Stimulated activated CD4-positive, alpha-beta T cell treated with anti-CD3 and anti-CD28 coated beads, Interleukin-15, amount 100 ng/mL, for 1 hour (primary cell): ENCODE measurements at places on chromosomes 6 and 20.

GRCh38 chr6:29487660-29488059, at the start of gene MAS1L:
MAS1L (minus strand) TSS chr6:29487956; CDS start chr6:29487902, 54 bp downstream.
- no peak for DNase-seq

GRCh38 chr20:36045373-36045714, 77.0 kb downstream of the CNBD2 start:
- no peak for DNase-seq

DNA sequence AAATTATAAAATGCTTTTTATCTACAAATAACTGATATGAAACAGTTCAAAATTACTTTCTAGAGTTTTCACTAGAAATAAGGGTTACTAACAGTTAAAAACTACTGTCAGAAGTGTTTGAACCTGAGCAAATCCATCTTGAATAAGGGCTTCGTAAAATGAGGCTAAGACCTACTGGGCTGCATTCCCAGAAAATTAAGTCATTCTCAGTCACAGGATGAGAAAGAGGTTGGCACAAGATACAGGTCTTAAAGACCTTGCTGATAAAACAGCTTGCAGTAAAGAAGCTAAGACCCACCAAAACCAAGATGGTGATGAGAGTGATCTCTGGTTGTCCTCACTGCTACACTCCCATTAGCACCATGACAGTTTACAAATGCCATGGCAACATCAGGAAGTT, 93.7 kb downstream of the PLG start:
- no peak for DNase-seq

DNA sequence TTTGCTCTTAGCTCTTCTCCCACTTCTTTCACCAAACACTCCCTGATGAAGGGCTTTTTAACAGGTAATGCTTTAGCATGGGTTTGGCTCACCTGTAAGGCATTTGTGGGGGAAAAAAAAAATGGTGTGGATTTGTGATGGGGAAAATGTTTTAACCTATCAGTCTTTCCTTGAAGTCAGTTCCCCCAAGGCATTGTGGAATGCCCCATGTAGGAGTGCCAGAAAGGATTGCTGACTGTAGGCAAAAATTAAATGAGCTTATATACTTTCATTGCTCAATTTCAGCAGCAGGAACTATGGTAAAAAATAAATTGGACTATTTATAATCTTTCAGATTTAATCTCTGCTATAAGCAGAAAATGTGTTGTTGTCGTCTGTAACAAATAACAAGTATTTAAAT, 10.6 kb upstream of the SASH1 start:
- no peak for DNase-seq

DNA sequence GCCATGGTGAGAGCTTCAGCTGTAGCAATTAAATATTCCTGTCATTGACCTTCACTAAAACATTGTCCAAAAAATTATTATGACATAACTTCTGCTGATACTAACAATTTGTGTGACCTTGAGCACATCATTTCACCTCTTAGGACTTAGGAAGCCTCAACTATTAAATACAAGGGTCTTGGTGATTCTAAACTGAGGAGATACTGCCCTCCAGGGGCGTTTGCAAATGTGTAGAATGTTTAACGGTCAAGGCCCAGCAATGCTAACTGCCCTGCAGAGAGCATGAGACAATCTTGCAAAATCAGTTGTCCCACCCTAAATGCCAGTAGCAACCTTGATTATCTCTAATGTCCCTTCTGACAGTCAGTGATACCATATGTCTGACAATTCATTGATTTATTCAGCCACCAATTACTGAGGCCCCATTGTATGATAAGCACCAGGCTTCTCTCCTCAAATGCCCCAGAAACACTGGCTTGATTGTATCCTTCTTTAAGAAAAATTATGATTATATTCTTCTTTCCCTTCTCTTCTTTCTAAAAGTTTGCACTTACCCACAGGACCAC, 284.1 kb upstream of the PLN start:
- no peak for DNase-seq

DNA sequence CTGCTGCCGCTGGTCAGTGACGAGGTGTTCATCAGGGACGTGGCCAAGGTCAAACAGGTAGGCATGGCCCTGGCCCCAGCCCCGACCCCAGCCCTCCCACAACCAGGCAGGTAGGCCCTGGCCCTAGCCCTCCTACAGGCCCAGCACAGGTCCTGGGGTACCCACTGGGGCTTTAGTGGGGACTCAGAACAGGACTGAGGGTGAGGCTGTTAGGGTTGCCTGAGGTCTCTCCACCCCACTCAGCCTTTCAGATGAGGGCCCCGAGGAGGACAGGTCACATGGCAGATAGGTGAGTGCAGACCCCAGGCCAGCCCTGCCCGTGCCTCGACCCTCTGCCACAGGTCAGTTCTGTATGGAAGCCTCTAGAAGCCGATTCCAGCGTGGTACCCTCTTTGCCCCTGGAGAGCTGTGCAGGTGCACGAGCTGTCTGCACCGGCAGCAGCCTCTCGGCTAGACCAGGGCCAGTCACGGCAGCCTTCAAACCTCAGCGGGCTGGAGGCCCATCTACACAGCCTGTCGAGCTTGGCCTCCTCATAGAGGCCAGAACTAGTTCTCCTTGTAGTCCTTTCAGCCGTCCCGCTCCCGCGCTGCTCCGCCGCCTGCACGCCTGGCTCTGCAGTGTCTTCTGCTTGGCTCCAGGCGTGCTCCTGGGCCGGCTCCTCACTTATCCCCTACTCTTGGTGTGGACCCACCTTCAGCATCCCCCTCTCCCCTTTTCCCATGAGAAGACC, 35.5 kb downstream of the PYGB start:
- no peak for DNase-seq

GRCh38 chr6:106339334-106340029, 13.9 kb upstream of the ATG5 start:
- DNase-seq: no peak

DNA sequence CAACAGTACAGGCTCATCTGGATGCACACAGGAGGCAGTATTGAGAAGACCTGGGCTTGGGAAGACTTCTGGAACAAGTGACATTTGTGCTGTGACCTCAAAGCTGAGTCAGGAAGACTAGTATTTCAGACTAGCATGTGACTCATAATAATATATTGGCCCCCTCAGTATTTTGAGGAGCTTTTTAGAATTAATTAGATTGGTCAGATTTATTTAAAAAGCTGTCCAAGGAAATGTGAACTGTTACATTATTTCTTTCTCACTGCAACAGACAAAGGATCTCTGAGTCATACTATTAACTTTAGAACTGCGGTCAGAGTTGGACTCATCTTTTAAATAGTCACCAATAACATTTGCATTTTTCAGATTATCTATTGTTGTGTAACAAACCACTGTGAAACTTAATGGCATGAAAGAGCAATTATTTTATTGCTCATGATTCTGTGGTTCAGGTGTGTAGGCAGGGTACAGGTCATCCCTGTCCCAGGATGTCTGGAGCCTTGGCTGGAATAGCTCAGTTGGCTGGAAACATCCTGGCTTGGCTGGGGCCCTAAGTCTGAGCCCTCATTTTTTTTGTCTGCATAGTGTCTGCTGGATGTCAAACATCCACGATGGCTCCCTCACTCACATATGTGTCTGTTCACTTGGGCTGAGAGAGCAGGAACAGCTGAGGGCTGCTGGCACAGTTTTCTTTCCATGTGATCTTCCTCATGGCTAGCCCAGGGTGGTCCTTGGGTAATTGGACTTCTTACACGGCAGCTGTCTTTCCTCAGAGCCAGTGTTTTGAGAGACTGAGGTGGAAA, 46.9 kb downstream of the MAP3K4 start:
- no peak for DNase-seq

- no peak for DNase-seq
Measured at GRCh38 chr6:109296971-109297372, 85.3 kb downstream of the CD164 start.

- no peak for DNase-seq
Measured at GRCh38 chr20:33273117-33273851, 9.7 kb upstream of the BPIFB1 start.

- no peak for DNase-seq
Measured at GRCh38 chr20:43506238-43506637, 1.3 kb upstream of the L3MBTL1 start.

DNA sequence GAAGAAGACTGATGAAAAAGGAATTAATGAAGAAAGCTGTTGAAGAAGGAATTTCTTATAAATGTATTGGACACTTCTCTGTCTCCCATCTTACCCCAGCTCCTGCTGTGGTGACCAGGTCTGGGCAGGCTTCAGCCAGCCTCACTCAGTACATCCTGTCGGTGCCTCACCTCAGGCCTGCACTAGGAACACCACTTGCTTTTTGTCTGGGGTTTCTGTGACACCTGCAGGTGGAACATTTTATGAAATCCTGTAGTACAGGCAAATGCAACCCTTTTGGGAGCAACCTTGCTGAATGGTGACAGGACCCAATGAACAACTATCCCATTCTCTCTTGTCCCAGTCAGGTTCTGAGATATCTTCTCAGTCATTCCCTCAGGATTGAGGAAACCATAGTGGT, 129.7 kb downstream of the PRDM13 start:
- no peak for DNase-seq

DNA sequence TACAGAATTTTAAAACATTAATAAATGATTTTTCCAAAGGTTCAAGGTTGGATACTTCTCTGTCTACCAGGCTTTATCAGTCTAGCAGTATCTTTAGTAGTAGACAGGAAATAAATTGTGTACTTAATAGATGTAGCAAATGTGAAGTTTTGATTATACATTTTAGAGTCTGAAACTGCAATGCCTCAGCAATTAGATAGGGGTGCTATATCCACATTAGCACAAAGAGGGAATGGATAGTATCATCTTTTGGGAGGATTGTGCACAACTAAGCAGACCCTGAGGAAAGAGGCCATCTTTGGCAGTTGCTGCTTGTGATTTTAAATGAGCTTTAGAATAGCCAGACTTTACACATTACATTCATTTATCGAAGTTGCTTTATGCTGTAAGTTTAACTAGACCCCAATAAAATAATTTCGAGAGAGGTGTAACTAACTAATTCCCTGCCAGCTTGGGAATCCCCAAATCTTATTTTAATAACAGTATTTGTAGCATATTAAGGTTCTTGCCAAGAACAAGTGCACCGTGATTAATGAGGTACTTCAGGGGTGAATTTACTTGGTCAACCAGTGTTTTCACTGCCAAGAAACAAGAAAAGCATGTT, 2.8 kb downstream of the KCNQ5 start:
- DNase-seq: no peak

DNA sequence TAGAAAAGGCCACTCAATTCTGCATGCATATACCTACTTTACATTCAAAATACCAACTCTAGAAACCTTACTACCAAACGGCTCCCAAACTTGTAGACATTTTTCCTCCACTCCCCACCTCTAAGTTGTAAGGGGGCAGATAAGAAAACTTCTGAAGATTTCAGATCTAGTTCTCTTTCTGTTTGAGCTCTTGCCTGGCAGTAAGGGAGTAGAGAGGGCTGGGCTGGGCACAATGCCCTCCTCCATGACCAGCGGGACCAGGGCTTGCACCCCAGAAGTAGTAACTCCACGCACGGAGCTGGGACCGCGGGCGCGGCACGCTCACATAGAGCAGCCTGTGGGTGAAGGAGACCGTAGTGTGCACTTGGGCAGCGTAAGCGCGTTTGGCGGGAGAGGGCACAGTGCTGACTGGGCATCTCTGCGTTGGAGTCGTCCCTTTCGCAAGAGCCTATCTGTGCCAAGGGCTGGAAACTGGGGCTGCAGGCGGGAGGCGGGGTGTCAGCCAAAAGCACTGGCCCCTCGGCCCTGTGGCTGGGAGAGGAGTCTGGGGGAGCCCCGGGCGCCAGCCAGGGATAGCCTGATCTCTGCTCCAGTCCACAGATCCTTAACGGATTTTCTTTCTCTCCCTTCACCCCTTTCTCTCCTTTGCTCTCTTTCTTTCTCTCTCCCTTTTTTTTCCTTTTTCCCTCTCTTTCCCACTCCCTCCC, 32.4 kb downstream of the PHACTR1 start:
- DNase-seq: no peak

- no peak for DNase-seq
Measured at GRCh38 chr6:147029923-147030322, 174.3 kb upstream of the STXBP5 start.

- DNase-seq: no peak
Measured at GRCh38 chr6:43367245-43367984, 2.0 kb downstream of the ZNF318 start.

DNA sequence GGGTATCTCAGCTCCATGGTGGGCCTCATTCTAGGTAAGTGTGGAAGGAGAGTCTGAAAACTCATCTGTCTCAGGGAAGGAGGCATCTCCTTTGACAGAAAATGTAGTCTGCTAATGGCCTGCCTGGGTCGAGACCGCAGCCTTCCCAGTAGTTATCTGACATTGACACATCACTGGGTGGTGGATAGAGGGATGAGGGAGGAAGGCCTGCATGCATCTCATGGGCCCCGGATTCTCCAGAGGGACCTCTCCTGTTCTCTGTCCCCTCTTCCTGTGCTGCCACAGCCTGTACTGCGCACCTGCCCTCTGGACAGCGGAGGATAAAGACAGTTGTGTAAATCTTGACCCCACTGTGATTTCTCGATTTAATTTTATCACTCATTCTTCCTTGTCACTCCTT, 4.7 kb downstream of the PCMTD2 start:
- DNase-seq: no peak

GRCh38 chr6:87932361-87932760, 115.3 kb upstream of the SPACA1 start:
- DNase-seq: no peak

DNA sequence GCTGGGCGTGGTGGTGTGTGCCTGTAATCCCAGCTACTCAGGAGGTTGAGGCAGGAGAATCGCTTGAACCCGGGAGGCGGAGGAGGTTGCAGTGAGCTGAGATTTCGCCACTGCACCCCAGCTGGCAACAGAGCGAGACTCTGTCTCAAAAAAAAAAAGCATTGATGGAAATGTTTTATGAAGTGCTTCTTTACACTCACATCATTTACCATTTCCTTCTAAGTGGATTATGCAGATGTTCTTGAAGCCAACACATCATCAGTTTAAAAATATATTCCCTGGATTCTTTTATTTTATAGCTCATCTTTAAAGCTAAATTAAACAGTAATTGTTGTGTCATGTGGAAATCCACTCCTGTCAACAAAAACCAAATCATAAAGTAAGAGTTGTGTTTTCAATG, 35.9 kb upstream of the HDDC2 start:
- no peak for DNase-seq

GRCh38 chr6:54267798-54268197, 40.4 kb upstream of the TINAG start:
- no peak for DNase-seq

DNA sequence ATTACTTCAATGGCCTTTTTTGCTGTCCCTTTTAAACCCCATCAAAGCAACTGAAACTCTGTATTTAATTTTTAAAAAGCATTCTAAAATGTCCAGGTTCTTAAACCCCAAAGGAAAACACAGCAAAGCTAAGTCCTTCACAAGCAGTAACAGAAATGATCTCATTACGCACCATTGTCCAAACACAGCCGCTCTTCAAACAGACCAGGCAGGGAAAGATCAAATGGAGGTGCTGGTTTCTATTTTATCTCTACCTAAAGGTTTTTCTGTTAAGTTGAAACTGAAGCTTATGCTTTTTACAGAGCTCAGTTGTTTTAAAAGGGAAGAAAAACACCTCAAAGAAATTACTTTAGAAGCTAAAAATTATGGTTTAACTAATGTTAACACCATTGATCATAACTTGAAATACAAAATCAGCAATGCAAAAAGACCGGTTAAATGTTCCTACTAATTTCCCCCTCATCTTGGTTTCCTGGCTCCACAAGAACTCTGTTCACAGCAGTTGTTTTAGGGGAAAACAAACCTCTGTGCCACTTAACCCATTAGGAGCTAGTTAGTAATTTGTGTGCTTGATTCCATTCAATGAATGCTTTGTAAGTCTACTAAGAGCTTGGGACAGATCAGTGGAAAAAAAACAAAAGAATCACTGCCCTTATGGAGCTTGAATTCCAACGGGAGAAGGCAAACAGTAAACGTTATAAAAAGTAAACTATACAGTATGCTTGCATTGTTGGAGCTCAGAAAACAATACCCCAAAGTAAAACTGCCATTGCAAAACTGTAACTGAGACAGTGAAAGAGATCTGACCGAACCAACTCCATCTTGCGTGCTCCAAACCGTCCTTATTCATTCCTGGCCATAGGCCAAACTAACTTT, 87.4 kb downstream of the CD24 start:
- DNase-seq: no peak
